Inflammatory macrophage treated with lipopolysaccharide for 1 hour (primary cell): ENCODE measurements at places on chromosomes 3 and 15.

- DNase-seq: no peak
Observed at GRCh38 chr3:197028728-197029510, 698 bp downstream of the MELTF start.

GRCh38 chr3:191328383-191328961, 722 bp upstream of the CCDC50 start:
- DNase-seq: no peak

DNA sequence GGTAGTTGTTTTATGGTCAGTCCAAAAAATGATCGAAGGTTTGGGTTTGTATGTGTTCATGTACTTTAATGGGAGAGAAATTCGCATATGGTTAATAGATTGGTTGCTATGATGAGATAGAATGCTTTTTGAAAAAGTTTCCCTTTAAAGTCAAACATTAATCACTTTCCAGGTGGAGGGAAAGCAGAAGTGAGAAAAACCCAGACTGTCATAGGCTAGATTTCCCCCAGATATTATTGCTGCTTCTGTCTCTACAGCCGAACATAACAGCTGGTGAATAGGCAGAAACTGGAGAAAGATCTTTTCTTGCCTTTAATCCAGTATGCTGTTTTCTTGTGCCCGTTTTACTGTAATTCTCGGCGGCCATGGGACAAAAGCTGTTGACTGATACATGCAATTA, 287.6 kb downstream of the SOX2 start:
- DNase-seq: no peak

DNA sequence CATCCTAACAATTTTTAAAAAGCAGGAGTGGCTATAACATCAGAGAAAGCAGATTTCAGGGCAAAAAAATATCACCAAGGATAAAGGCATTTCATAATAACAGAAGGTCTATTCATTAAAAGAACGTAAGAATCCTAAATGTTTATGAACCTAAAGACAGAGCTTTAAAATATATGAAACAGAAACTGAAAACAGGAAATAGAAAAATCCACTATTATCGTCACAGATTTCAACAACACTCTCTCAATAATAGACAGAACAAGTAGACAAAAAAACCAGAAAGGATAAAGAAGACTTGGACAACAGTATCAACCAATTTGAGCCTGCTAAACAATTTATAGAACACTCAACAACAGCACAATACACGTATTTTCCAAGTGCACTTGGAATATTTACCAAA, 71.4 kb downstream of the FBXL22 start:
- DNase-seq: peak; percentile 42

DNA sequence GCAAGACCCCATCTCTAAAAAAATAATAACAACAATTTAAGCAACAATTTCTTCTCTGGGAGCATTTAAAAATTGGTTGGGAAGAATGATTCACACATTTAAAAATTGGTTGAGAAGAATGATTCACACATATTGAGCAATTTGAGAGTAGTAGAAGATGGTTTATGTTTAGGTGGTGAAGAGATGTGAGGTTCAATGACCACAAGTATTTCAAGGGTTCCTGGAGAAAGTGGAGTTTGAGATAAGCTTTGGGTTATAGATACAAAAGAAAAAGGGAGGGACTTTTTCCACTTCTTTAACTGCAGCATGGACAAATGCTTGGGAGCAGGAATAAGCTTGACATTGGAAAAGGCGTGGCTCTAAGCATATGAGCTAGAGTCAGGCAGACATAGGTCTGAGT, 145.7 kb upstream of the NPHP3 start:
- DNase-seq: no peak

- no peak for DNase-seq
Observed at GRCh38 chr3:172560586-172560985, 37.4 kb upstream of the TNFSF10 start.

DNA sequence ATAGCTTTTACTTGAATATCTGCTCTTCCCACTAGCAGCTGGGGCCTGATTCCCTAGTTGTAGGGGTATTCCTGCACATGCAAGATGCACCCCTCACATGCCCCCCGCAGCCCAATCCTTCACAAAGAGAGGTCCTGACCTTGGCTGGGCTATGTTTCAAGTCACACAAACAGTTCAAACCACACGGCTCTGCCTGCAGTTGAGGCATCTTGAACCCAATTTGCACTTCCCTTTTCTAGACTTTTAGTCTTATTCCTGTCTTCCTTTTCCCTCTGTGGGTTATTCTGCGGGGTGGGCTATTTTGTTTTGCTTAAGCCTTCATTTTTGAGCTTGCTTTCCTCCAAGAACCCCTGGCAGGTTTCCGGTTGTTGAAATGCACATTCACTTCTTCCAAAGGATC, 13.3 kb upstream of the CCR1 start:
- no peak for DNase-seq

- no peak for DNase-seq
Observed at GRCh38 chr15:101316529-101316928, 21.5 kb upstream of the SNRPA1 start.

- no peak for DNase-seq
Observed at GRCh38 chr3:107133891-107134290, 243.3 kb upstream of the CCDC54 start.

GRCh38 chr15:64691896-64692565, 83.4 kb downstream of the RBPMS2 start:
- DNase-seq: peak; percentile 87

GRCh38 chr3:36075491-36075890, 304.8 kb upstream of the STAC start:
- no peak for DNase-seq

- no peak for DNase-seq
Observed at GRCh38 chr3:153350420-153350819, 188.4 kb downstream of the RAP2B start.

GRCh38 chr15:63715818-63716217, 117.9 kb downstream of the HERC1 start:
- no peak for DNase-seq

DNA sequence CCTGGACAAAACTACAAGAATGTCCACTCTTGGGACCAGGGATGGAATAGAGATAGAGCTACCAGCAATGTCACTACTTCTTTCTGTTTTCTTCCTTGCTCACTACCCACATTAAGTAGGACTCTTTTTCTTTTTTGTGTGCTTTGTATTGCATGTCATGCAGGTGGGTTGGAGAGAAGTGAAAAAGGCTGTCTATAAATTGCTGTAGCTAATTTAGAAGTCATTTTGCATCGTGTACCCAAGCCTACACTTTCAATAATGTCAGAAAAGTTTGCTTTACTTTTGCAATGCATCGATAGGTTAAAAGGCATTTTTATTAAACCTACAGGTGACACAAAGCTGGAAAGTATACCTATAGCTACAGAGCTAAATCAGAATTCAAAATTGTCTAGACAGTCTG, 58.9 kb downstream of the GTF2E1 start:
- DNase-seq: no peak

- DNase-seq: no peak
Observed at GRCh38 chr3:129327510-129327909, 48.8 kb downstream of the HMCES start.

GRCh38 chr3:37708789-37709188, 152.9 kb upstream of the CTDSPL start:
- DNase-seq: no peak

DNA sequence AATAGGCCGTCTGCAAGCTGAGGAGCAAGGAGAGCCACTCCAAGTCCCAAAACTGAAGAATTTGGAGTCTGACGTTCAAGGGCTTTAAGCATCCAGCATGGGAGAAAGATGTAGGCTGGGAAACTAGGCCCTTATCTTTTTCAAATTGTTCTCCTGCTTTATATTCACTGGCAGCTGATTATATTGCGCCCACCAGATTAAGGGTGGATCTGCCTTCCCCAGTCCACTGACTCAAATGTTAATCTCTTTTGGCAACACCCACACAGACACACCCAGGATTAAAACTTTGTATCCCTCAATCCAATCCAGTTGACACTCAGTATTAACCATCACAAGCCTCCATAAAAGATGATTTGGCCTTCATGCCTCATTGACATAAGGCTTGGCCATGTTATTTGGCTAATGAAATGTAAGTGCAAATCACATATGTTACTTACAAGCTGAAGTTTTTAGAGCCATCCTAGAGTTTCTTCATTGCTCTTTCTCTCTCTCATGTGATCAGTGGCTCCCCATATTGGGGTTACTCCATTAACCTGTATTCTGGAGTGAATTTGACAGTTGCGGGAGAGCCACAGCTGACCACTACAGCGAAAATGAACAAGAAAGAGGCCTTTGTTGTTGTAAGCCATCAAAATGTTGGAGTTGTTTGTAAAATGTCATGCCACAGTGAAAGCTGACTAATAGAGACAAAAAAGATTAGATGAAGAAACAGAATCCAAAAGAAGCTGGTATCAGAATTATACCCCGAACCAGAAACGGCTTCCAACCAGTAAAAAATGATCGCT, 61.7 kb downstream of the GBE1 start:
- no peak for DNase-seq

- DNase-seq: no peak
Observed at GRCh38 chr15:74725225-74725774, at the start of gene CYP1A1. Gene CYP1A1 (minus strand): TSS chr15:74725528. CDS start chr15:74723097, 2,431 bp downstream.

GRCh38 chr3:112734171-112734570, 93.2 kb upstream of the CCDC80 start:
- DNase-seq: no peak

- no peak for DNase-seq
Observed at GRCh38 chr3:191695815-191696153, 234.8 kb downstream of the PYDC2 start.

- no peak for DNase-seq
Observed at GRCh38 chr3:23920151-23920655, 3.3 kb downstream of the RPL15 start.

GRCh38 chr15:88657326-88658069, 18.7 kb downstream of the ISG20 start:
- DNase-seq: peak; percentile 24

DNA sequence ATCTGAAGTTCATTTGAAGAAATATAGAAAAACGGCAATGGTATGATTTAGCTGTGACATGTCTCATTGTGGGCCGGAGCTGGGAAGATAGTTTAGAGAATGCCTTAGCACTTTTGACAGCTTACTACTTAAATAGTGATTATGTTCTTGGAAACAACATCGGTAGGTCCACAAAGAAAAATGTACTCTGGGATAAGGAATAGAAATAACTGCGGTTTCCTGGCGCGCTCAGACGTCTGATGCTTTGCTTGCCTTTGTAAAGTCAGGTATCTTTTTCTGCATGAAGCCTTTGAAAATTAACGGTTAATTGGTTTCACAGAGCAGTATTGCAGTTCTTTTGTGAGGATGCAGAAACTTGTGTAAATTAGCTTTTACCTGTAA, 1.4 kb downstream of the USP3 start:
- DNase-seq: no peak

DNA sequence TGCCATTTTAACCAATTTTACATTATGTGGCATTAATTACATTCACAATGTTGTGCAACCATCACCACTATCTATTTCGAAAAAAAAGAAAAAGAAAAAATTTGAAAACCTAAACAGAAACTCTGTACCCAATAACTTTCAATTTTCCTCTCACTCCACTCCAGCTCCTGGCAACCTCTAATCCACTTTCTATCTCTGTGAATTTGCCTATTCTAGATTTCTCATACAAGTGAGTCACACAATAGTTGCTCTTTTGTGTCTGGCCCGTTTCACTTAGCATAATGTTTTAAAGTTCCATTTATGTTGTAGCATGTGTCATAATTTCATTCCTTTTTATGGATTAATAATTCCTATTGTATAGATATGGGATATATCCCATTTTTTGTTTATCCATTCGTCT, 53.3 kb upstream of the TBC1D5 start:
- peak; percentile 4 for DNase-seq

GRCh38 chr3:157238457-157238856, 78.5 kb upstream of the CCNL1 start:
- no peak for DNase-seq

DNA sequence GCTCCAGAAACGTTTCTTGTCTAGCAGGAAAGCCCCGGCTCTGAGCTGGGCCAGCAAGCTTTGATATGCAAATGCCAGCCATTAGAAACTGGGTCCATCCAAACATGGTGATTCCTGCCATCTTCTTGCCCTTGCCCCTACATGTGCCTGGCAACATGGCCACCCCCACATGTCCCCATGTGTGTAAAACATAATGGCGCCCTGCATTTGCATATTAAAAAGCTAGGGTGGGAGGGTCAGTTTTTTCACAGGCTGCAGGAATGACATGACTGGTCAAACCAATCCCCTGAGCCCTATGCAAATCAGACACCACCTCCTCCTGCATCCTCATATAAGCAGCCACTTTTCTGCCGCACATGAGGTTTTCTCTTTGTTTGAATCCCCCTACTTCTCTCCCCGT, 21.2 kb downstream of the GPR156 start:
- no peak for DNase-seq

GRCh38 chr3:58288011-58288728, 17.9 kb upstream of the RPP14 start:
- no peak for DNase-seq

GRCh38 chr3:192935441-192935840, 17.8 kb upstream of the MB21D2 start:
- DNase-seq: no peak

DNA sequence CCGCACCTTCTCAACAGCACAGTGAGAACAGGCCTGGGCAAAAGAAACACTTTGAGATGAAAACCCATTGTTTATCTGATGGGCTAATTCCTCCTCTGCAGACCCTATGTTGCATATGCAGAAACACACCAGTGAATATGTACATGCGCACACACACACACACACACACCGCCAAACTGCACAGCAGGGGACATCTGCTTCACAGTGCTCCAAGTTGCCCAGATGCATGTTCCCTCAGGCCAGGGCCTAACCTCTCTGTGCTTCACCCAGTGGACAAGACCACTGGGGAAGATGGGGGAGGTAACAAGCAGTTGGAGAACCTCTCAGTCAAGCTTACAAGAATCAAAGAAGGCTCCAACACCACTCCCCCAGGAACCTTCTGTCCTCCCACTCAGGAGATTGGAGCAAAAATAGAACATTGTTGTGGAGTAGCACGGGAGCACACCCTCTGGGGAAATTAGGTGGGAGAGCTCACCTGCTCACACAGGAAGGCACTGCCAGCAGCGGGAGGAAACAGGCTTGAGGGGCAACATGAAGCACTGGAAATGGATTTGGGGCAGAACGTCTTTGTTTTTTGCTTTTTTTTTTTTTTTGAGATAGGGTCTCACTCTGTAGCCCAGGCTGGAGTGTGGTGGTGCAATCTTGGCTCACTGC, 13.0 kb downstream of the HCN4 start:
- no peak for DNase-seq

DNA sequence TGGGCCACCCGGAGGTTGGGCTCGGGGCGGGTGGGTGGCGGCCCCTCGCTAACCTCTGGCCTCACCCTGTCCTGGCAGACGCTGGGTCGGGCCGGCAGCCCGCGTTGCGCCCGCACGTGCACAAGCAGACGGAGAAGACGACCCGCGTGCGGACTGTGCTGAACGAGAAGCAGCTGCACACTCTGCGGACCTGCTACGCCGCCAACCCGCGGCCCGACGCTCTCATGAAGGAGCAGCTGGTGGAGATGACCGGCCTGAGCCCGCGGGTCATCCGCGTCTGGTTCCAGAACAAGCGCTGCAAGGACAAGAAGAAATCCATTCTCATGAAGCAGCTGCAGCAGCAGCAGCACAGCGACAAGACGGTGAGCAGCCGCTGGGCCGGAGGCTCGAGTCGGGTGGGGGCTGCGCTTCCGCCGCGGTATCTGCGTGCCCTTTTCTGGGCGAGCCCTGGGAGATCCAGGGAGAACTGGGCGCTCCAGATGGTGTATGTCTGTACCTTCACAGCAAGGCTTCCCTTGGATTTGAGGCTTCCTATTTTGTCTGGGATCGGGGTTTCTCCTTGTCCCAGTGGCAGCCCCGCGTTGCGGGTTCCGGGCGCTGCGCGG, 3.7 kb downstream of the ISL2 start:
- DNase-seq: no peak

GRCh38 chr15:80778964-80779657, at the start of gene CEMIP:
Gene CEMIP (plus strand): TSS chr15:80779370. CDS start chr15:80873880, 94,510 bp downstream.
- peak; percentile 52 for DNase-seq

- peak; percentile 15 for DNase-seq
Observed at GRCh38 chr3:42803414-42804105, 730 bp downstream of the HIGD1A start.
